Upper lobe of right lung (tissue), 1 donor: ENCODE measurements at places on chromosomes 4 and X. TPM values are rescaled to one million over a fixed set of nuclear protein-coding genes. Genes with fewer than 3 reads are reported as not detected.

Gene YY2
- total RNA-seq: 1.5 TPM

Gene TCEAL5
- total RNA-seq: not detected

Gene ERAS
- total RNA-seq: not detected

Gene CDX4
- not detected for total RNA-seq

Gene USP17L26
- total RNA-seq: not detected

Gene CXorf49
- total RNA-seq: not detected

Gene TBX22
- not detected for total RNA-seq

Gene ENPEP
- 7.5 TPM for total RNA-seq

Gene ANOS1
- 49.7 TPM for total RNA-seq

Gene C4orf36
- 2.3 TPM for total RNA-seq

Gene POU4F2
- not detected for total RNA-seq

Gene MGST2
- 64.6 TPM for total RNA-seq

Gene PCDH18
- total RNA-seq: 6.9 TPM

Gene ANK2
- 12.0 TPM for total RNA-seq

Gene SMR3B
- not detected for total RNA-seq

Gene CCSER1
- 7.4 TPM for total RNA-seq

Gene HTR2C
- not detected for total RNA-seq
